GM13976 (cell line): ENCODE measurements at places on chromosomes 2 and 18.

GRCh38 chr2:65434592-65435241, 2.3 kb upstream of the SPRED2 start:
- no peak for DNase-seq

GRCh38 chr2:140604788-140605187, 1526.0 kb downstream of the LRP1B start:
- no peak for DNase-seq

GRCh38 chr2:45922577-45922988, 271.1 kb downstream of the PRKCE start:
- DNase-seq = no peak

DNA sequence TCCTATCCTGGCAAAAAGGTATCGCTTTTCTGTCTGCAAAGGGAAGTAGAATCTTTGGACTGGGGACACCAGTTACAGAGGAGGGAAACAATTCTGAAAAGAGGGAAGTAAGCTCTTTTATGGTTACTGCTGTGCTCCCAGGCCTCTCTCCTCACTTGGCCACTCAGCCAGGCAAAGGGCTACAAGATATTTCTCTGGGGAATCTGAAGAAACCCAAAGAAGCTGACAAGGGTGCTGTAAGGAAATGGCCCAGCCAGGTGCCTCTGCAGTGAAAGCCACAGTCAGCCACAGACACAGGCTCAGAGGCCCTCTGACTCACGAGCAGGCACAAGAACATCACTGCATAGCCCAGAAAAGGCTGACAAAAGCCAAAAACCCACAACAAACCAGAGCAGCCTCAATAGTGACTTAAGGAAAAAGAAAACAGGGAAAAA, 5.8 kb downstream of the HDLBP start:
- peak; percentile 50 for DNase-seq

DNA sequence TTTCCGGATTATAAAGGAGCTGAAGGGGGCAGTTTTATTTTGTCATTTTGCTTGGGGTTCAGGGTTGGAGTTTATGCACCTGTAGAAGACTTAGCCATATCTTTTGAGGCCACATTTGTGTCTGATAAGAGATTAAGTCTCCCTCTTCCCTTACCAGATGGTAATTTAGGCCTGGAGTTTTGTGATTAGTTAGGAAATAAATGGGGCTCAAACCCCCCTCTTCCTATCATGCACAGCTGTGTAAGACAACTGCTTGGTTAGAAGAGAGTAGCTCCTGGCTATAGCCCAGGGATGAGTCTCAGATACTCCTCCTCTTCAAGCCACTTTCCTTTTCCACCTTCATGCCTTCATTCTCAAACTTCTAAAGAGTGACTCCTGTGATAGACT, 802 bp upstream of the SAP130 start:
- no peak for DNase-seq

DNA sequence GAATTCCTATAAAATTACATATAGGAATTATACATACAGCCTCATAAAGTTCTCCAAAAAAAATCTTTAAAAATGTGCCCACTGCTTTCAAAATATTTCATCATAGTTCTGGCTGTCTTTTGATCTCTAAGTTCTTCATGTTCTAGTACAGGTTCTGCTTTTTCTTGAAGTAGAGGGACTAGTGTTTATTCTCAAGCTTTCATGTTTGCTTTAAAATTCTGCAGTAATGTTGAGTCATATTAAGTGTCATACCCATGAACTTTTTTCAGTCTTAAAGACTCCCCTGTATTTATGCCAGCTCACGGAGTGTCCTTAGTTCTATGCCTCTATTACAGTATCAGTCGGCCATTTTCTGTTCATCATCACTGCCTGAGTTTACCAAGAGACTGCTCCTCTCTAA, 54.8 kb upstream of the CCDC141 start:
- no peak for DNase-seq

DNA sequence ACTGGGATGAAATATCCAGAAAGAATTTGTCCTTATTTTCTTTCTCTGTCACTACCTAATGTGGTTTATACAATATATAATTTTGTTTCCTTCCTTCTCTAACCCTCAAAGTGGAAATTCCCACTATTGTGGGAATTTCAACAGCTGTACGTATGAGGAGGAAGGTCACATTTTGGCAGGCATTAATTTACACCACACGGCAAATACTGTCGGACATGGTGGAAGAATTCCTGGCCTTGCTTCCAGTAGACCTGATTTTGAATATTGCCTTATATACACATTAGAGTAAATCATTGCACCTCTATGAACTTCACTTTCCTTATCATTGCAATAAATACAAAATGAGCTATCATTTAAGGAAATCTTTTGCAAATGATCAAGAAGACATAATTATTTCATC, 358.1 kb upstream of the ETAA1 start:
- no peak for DNase-seq

GRCh38 chr2:101038455-101039255, 36.6 kb downstream of the RPL31 start:
- DNase-seq = no peak

DNA sequence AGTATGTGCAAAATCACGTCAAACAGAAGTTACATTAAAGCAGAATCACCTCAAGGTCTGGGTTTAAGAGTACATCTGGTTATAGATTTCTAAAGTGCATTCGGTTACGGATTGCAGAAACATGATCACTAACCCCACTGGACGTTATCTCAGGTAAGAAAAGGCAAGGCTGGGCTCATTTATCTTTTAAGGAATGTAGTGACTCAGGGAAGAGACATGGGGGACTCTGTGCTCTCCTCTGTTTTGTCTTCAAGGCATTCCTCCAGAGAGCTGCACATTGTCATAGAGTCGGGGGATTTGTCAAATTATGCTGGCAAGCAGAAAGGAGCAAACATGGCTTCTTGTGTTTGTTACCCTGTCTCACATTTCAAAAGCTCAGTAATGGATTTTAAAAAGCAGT, 14.3 kb downstream of the WDSUB1 start:
- DNase-seq = no peak

- no peak for DNase-seq
Observed at GRCh38 chr2:26629751-26630150, 11.4 kb downstream of the CIB4 start.

DNA sequence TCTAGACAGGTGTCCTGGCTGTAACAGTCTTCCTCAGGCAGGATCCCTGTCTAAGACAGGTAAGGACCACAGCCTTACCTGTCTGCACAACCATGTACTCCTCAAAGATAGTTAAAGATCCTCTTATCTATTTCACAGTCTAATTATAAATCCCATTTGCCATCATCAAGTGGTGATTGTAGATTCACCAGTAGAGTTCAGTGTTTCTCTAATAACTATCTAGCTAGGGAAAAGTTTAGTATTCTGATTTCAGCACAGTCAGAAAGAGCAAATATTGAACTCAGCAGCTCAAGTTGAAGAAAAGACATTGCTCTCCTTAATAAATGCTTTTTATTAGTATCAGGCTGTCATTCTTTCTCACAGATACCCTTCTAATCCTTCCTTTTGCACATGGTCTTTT, 1305.5 kb upstream of the NXPH2 start:
- no peak for DNase-seq

GRCh38 chr2:212863185-212863588, 288.2 kb downstream of the IKZF2 start:
- DNase-seq = peak; percentile 7

- no peak for DNase-seq
Observed at GRCh38 chr2:102060792-102061191, 69.0 kb downstream of the IL1R2 start.

- DNase-seq = no peak
Observed at GRCh38 chr2:16755442-16755841, 89.8 kb upstream of the CYRIA start.

- DNase-seq = no peak
Observed at GRCh38 chr2:42136782-42137124, 32.4 kb upstream of the EML4 start.

DNA sequence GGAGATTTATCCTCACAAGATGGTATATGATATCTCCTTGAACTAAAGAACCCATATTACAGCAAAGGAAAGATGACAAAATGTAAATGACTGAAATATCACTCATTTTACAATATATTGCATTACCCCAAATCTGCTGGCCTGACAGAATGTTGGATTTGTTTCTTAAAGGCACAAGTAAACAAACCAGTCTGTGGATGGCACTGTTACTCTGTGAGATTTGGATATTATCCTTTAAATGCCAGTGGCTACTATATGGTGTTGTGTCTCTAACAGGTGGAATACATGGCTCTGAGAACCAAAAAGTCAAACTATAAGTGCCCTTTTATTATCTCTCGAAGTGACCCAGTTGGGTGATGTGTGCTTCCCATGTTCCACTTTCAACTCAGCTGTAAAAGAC, 125.7 kb downstream of the PDE1A start:
- no peak for DNase-seq

DNA sequence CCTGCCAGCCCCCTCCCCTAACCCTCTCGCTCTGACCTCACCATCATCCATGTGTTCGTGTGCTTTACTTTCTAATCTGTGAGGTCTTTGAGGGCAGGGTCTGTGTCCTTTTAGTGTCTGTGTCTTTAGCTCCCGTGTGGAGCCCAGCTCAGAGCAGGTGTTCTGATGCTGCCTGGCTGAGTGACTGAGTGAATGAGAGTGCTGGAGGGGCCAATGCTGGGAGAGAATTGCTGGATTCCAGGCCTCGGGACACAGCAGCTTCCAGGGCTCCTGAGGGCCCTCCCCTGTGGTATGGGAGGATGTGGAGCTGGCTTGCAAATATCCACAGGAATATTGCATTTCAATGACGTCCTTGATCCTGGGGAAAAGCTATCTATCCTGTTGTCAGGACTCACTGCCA, 160.6 kb downstream of the ANKRD30B start:
- DNase-seq = no peak

DNA sequence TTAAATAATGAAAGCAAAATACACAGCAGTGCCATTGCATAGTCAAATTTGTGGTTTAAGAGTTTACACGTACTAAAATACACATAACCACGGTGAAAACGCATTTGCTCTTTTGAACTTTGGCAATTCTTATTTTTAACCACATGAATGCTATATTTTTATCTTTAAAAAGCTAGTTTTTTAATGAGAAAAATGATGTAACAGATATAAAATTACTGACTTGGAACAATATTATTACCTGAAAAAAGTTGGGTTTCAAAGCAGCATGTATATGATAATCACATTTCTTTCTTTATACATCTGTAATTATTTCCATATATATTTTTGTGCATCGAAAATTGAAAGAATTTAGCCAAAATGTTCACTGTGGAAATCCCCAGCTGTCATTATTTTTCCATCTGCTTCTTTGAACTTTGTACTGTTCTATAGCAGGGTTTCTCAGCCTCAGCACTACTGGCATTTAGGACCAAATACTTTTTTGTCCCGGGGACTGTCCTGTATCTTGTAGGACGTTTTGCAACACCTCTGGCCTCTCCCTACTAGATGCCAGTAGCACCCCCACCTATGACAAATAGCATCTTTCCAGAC, 75.9 kb upstream of the CAB39 start:
- DNase-seq = no peak

- no peak for DNase-seq
Observed at GRCh38 chr2:10283106-10284062, 19.3 kb upstream of the HPCAL1 start.

- no peak for DNase-seq
Observed at GRCh38 chr2:197460649-197461048, 7.3 kb downstream of the COQ10B start.

DNA sequence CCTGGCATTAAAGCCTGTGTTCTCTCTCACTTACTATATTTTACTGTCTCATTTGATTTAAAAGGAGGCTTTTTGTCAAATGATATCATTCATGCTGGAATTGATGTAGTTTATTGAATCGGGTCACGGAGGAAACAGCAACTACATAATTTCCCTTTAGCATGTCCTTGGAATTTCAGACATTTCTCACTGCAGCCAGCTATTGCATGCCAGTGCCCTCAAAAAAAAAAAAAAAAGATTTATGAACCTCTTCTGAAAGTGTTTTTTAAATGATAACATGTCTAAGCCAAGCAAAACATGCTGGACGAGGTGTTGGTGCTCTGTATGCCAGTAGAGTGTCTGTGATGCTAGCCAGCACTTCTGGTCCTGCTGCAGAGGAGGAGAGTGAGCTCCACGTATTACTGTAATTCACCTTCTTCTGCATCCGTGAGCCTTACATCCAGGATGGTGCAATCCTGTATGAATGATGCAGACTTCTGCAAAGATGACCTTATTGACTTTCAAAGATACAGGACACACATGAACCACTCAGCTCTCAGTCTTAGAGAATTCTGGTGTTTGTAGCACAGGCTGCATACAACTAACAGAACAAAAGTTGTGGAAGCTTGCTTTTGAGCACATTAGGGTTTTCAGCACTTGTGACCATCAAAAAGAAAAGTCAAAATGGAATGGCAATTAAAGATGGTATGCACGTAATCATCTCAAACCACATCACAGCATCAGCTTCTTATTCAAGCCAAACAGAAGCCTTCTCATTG, 31.1 kb downstream of the UGP2 start:
- DNase-seq = no peak

DNA sequence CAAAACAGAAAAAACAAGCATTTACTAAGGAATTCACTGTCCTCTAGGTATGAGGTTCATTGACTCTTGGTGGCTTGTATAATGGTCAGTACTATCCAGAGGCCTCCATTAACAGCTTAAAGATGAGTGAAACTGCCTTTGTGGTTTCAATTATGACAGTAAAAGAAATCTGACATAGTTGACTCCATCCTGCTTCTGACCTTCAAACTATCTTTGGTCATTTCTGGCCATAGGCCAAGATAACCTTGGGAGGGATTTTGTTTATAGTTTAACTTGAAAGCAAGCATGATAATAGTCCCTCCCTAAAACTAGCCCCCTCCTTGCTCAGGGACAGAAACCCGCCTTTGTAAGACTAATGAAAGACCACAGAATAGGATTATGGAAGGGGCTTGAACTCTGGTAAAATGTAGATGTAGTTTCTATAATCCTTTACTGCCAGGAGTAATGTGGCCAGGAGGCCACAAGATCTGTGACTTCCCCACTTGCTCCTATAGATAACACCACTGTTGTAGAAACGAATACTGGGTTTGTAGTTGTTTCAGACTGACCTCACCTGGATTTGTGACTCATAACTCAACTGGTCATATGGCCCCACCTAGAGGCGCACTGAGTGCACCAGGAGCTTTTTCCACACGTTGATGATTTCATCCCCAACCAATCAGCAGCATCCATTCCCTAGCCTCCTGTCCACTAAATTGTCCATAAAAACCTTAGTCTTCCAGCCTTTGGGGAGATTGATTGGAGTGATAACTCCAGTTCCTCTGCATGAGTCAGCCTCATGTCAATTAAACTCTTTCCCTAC, 8.6 kb upstream of the PLEKHM3 start:
- DNase-seq = peak; percentile 64

- DNase-seq = no peak
Observed at GRCh38 chr2:142525720-142526119, 351.7 kb upstream of the KYNU start.
